ENCODE measurements at places on chromosomes 16 and 17. TPM values are rescaled to one million over a fixed set of nuclear protein-coding genes. Genes with fewer than 3 reads are reported as not detected.

GRCh38 chr17:29611351-29612093 is 11.2 kb downstream of the CORO6 start:
- DNase-seq: no peak

- DNase-seq: no peak
These were observed 122.4 kb upstream of the NLRP1 start for GRCh38 chr17:5706577-5707210.

DNA sequence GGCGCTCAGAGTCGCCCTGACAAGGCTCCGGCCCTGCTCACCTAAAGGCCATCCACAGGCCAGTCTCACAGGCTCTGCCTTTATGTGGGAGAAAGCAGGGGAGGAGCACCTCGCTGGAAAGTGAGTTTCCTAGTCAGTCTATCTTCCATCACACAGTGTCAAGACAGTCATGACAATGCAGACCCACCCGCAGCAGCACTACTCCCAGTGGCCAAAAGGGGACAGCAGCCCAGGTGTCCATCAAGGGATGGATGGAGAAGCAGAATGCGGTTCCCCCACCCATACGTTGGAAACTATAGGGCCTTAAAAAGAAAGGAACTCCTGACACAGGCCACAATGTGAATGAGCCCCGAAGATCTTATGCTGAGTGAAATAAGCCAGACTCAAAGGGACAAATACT is 226.8 kb downstream of the ENGASE start:
- DNase-seq: no peak

- DNase-seq: no peak
These were observed 4.2 kb upstream of the ALOX15 start for GRCh38 chr17:4645642-4646041.

DNA sequence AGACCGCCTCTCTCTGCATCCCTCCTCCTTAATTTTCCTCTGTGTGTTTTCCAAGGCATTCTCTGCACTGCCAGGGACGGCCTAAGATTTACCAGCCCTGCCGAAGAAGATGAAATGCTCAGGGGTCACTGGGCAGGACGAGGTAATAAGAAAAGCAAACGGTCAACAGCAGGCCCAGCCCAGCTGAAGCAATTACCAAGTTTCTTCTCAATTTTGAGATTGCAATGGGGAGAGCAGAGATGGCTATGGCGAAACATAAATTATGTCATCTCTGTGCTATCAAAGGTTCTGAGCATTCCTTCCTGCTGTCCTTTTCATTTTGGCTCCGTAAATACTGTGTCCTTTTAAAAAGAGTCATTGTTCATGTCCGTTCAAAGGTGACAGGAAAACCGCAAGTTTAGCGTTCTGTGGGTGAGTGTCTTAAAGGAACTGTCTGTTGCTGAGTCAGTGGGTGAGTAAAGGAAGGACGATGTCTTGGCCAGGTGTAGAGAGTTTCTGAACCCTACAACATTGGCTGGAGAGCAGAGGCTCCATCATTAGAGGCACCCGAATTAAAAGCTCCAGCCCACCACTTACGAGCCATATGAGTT is 753.9 kb upstream of the EEF2KMT start:
- DNase-seq: no peak

SLC13A2 gene
- not detected for total RNA-seq

ATP2A1 gene
- 0.92 TPM for total RNA-seq

GRCh38 chr16:17302620-17303019 is 168.1 kb downstream of the XYLT1 start:
- no peak for DNase-seq

SMPD3 gene
- not detected for total RNA-seq

- DNase-seq: no peak
These were observed 116.5 kb downstream of the CLEC16A start for GRCh38 chr16:11060842-11061241.

Measured in epithelial cell of proximal tubule (primary cell).